ENCODE measurements at places on chromosomes 5 and 9. TPM values are rescaled to one million over a fixed set of nuclear protein-coding genes. Genes with fewer than 3 reads are reported as not detected.

Gene GPR21
- 28.9 TPM for total RNA-seq

DNA sequence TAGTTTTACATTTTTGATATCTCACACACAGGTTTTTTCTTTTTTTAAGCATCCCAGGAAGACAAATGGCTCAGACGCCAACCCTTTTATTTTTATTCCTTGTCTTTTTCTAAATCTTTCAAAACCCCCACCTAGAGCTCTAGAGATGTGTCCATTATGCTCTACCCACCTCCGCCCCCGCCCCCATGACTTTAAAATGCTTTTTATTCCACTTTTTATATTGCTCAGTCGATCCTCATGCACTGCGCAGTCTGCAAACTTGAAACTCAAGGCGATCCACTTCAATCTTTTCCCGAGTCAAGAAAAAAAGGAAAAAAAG lies 411 bp upstream of the MAT2B start:
- DNase-seq = no peak

Gene WDR38
- total RNA-seq = not detected

Gene TXNDC8
- not detected for total RNA-seq

GRCh38 chr5:14582797-14583137 lies 1.2 kb downstream of the OTULINL start:
- DNase-seq = no peak

GRCh38 chr5:1647580-1647979 lies 123.8 kb upstream of the LPCAT1 start:
- DNase-seq = no peak

GRCh38 chr9:111066468-111066867 lies 28.2 kb upstream of the LPAR1 start:
- no peak for DNase-seq

Gene MYO10
- 25.3 TPM for total RNA-seq

GRCh38 chr9:106745457-106745856 lies 117.5 kb upstream of the ZNF462 start:
- no peak for DNase-seq

DNA sequence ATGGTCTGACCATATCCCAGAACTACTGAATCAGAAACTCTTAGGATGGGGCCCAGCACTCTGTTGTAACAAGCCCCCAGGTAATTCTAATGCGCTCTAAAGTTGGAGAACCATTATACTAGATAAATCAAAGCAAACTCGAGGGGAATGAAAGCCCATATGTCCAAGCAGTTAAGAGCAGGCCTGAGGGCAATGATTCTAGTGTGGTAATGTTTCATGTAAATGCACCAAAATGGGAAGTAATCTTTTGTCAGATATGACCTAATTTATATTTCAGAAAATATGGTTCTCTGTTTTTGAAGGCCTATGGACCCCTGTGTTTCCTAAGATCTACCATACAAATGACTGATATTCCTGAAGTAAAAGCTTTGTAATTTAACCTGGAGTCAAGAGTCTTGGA lies 108.0 kb upstream of the PTGER4 start:
- no peak for DNase-seq

Gene BTNL3
- total RNA-seq = not detected

GRCh38 chr5:179485845-179486575 lies 64.3 kb upstream of the RUFY1 start:
- no peak for DNase-seq

- DNase-seq = no peak
Measured at GRCh38 chr5:168944004-168944403, 356.9 kb downstream of the SLIT3 start.

Measured in frontal cortex (tissue), 4 donors.